ENCODE measurements at places on chromosomes 1 and 21. TPM values are rescaled to one million over a fixed set of nuclear protein-coding genes. Genes with fewer than 3 reads are reported as not detected.

- no peak for DNase-seq
Observed at GRCh38 chr1:81549588-81550127, 251.1 kb upstream of the ADGRL2 start.

GRCh38 chr1:223331929-223332328, 32.0 kb downstream of the SUSD4 start:
- no peak for DNase-seq

DNA sequence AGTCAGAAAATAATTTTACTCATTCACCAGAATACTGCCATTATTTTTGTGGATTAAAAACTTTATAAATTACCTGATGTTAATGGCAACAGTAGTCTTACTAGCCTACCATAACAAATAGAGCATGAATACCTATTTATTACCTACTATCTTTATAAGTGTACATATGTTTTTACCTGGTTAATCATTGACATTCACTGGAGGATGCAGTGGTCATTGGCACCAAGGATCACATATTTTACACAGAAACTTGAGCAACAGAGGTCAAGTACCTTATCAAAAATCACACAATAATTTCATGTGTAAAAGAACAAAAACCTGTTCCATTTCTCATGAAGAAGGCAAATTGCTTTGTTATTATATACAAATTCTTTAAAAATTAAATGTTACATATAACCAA, 1284.9 kb upstream of the NCAM2 start:
- no peak for DNase-seq

DNA sequence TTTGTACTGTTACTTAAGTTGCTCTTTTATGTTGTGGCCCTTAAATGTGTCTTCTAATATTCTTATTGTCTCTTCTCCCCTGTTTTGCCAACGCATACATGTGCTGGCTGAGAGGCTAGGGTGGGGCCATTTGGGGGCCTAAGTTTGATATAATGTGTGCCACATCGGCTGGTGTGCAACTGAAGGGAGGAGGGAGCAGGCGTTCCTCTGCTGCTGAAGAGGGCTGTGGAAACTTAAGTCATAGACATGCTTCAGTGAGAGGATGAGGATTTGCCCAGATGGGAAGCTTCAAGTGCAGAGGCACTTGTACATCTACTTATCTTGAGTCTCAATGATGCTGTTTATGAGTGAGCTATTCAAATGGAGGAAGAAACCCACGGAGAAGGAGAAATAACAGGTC, 630.6 kb downstream of the LMO4 start:
- DNase-seq = no peak

- no peak for DNase-seq
Observed at GRCh38 chr1:45015683-45016082, 3.6 kb downstream of the UROD start.

C1orf232 gene
- not detected for total RNA-seq

OLFM3 gene
- total RNA-seq = not detected

LCE1B gene
- not detected for total RNA-seq
